Activated T-cell treated with anti-CD3 and anti-CD28 coated beads for 24 hours (primary cell): ENCODE measurements at places on chromosomes 1 and 21.

- DNase-seq: peak; percentile 6
These were observed 7.0 kb downstream of the AKT3 start for GRCh38 chr1:243842978-243843511.

GRCh38 chr1:71603044-71603776 lies 522.4 kb upstream of the ZRANB2 start:
- no peak for DNase-seq

DNA sequence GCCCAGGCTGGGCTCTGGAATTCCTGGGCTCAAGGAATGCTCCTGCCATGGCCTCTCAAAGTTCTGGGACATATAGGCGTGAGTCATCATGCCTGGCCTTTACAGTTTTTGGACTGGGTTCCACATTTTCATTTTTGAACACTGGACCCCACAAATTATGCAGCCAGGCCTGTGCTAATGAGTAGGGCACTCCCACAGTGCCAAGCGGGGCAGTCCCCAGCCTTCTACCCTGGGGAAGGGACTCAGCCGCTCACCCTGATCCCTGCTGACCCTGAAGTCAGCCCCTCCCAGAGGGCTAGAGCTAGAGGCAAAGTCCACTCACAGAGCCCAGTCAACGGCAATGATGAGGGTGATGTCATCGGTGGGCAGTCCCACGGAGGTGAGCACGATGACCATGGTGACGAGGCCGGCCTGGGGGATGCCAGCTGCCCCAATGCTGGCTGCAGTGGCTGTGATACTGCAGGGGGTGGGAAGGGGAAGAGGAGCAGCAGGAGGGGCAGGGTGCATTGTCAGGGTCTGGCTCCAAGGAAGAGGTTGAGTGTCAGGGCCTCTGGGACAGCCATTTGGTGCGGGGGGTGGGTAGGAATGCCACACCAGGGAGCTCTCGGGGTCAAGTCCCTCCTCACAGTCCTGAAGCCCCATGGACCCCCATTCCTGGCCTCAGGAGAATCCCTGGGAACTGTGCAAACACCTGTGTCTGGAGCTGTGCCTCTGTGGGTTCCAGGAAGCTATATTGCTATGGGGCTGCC lies 27.6 kb downstream of the PODN start:
- DNase-seq: no peak

DNA sequence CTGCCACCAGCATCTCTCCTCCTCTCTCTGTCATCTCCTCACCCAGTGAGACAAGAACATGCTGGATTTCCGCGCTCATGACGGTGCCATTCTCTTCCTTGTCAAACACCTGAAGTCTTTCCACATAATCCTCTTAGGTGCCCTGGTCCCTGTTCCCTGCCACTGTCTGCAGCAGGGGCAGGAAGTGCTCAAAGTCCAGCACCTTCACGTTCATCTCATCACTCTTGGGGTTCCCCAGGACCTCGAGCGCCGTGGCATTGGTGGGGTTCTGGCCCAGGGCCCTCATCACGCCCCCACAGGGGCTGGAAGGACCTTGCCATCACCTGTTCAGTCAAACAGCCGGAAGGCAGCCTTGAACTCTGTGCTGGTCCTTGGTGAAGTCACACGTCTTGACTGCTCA lies 9.1 kb upstream of the AGPAT3 start:
- no peak for DNase-seq

- DNase-seq: no peak
These were observed 175.7 kb downstream of the GPR52 start for GRCh38 chr1:174623324-174624035.

DNA sequence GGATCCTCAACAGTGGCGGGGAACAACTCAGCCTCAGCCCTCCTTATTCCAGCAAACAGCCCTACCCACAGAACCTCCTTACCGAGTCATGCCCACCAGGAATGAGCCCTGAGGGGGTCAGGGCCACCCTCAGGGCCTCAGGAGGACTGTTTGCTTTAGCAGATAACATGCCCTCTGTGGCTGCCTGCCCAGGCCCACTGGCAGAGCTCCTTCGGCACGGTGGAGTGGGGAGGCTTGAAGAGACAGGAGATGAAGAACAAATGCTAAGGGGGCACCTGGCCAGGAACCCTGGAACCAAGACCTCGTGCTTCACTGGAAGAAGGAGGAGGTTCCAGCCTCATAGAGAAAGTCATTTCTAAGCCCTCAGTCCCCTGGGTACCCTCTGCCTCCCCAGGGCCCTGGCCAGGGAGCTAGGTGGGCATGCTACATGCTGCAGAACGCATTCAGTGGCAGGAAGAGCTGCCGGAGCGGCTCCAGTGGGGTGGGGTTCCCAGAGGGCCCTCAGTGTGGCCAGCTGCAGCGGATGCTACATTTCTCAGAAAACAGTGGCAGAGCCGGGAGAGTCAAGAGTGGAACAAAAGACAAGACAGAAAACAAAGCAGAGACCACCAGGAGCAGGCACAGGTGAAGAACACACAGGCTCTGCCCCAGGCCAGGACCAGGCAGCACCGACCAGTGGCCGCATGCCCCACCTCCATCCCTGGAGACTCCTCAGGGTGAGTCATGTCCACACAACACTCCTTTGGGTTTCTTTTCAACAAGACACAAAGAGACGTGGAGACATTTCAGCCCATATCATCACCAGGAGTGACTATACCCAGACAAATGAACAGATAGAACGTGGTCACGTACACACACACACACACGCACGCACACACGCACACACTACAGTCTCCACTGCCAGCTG lies 39.8 kb downstream of the RIMS3 start:
- DNase-seq: no peak

DNA sequence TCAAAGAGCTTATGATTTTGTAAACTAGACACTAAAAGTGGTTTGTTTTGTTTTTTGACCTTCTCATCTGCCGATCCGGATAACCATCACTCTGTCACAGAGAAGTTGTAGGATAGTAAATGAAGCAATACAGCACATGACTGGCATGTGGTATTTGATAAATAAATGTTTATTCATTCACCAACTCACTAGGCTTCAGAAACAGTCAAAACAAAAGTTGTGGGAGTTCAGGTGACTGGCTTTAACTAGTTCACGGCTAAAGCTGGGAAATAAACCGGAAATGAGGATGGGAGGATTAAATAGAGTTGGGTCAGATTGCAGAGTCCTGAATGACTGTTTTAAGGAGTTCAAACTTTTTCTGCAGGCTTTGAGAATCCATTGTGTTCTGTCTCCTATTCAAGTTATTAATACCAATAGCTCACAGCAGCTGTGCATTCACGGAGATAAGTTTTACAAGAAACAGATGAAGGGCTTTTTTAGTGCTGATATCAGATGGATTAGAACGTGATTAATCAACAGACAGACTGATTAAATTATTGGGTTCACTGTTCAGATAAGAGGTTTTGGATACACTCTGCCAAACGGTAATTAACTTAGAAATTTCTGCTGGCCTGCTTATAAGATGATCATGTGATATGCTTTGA lies 463.3 kb downstream of the DPYD start:
- DNase-seq: no peak

DNA sequence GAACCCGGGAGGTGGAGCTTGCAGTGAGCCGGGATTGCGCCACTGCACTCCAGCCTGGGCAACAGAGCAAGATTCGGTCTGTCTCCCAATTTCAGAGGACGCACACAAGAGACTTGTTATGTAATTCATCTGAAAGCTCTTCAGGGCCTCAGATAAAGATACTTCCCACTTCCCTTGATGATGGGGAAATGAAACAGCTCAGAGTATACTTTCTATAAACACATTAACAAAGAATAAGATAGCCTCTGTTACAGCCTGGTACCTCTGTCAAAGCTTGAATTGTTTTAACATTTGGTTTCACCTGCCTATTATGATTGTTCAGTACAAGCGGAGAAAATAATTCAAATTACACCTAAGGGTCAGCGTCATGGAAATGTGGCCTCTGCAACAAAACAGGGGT lies 622.9 kb upstream of the ADGRL4 start:
- no peak for DNase-seq

- no peak for DNase-seq
These were observed 59.9 kb downstream of the ADSS2 start for GRCh38 chr1:244391761-244392160.
